Esophagus (tissue), 2 donors: ENCODE measurements at places on chromosomes 13 and 19. TPM values are rescaled to one million over a fixed set of nuclear protein-coding genes. Genes with fewer than 3 reads are reported as not detected.

Gene SYNGR4
- not detected for polyA plus RNA-seq

Gene FCAR
- not detected for polyA plus RNA-seq

Gene ABHD8
- polyA plus RNA-seq = 3.4 TPM

Gene GJA3
- 0.75 TPM for polyA plus RNA-seq

Gene PABPC3
- 0.20 TPM for polyA plus RNA-seq

Gene ZNF844
- polyA plus RNA-seq = 2.0 TPM

Gene EHD2
- polyA plus RNA-seq = 22.4 TPM

Gene FBXL12
- polyA plus RNA-seq = 14.8 TPM

Gene NTN5
- polyA plus RNA-seq = 0.25 TPM

Gene UBA52
- polyA plus RNA-seq = 1,325 TPM

Gene PPP1R12C
- 77.7 TPM for polyA plus RNA-seq

Gene PARP4
- 16.7 TPM for polyA plus RNA-seq

Gene FBXO46
- 13.9 TPM for polyA plus RNA-seq

Gene CYP4F8
- 0.19 TPM for polyA plus RNA-seq

Gene NRTN
- polyA plus RNA-seq = 2.2 TPM

Gene PCSK4
- 1.9 TPM for polyA plus RNA-seq
